ENCODE measurements at places on chromosomes 5 and 9.

- DNase-seq, result no peak
These were observed 291.6 kb downstream of the TLE1 start for GRCh38 chr9:81397481-81398381.

DNA sequence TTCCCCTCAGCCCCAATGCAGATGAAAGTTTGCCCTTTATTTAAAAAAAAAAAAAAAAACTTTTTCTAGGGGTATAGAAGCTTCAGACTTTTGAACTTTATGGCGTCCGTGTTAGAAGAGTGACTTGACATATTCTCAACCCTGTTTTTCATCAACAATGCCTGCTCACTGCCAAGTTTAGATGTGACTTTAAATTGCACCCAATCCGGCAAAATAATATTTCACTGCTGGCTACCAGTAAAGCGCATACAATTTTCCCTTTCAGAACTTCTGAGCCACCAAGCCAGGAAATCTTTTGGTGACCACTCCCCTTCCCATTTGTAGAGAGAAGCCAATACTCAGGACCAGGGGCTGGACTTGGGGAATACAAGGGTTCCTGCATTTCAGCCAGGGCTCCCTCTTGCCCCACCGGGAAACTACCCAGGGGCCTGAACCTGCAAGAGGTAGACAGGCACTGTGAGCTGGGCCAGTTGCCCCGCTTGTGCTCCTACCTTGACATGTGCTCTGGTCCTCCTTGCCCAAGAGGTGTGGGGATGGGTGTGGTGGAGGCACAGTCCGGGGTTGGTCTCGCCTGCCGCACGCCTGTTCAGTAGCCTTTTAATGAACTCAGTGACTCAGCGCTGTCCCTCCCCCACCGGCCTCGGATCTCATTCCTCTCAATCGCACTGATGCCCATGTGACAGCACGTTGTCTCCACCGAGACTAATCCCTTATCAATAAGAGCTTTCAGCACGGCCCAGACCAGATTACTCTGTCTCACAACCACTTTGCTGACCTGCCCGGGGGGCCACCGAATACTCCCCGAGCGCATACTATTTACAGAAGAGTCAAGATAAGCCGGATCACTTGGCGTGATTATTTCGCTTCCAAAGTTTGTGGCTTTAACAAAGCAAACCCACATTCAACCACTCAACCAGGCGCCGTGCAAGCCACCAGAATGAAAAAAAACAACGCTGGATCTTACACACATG, 226.4 kb downstream of the DCP2 start:
- DNase-seq, result no peak

DNA sequence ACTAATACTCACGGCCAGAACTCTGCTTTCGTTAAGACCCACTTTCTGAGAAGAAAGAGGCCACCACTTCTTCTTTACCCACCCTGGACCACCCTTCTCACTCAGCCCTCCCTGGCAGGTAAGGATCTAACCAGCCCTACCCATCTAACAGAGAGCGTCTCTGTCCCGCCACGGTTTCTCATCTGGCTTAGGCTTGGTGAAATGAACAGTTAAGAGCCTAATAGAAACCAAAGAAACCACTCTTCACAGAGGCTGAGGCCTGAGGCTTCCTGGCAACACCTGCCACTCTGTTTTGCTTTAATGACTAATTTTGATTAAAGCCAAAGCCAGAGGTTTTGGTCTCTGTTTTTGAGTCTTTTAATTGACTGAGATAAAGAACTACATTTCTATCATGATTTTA, 354.1 kb upstream of the SLC30A5 start:
- DNase-seq, result no peak

GRCh38 chr9:99011161-99011709, 67.5 kb downstream of the COL15A1 start:
- DNase-seq, result peak; percentile 5

DNA sequence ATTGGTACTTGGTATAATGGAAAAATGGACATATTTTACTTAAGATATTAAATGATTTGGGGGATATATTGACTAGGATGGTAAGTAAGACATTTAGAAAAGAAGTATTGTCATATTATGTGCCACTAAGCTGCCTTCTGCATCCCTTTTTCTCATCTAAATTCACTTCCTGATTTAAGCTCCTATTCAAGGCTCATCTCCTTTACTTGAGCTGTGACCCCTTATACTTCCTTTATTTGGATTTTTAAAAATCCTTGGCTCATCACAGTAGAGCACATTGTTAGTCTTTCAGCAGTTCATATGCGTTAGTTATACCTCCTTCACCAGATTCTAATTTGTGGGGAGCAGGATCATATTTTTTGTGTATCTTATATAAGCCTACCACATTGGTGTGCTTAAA, 6.6 kb downstream of the COMMD10 start:
- DNase-seq, result no peak

DNA sequence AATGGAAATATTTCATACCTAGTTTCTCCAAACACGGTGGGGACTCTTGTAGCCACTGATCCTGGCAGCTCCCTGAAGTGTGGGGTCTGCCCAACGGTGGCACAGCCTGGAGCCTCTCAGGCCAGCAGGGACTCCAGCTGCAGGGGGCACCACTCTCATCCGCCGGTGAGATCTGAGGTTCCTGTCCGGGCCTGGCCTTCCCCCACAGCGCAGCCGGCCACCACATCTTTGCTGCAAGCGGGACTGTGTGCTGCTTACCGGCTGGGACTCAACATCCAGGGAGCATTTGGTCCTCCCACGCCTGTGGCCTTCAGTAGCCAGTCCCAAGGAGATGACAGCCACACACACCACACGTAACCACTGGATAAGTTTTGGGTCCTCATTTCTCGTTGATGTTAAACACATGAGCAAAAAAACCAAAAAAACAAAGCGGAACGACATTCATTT, 7.7 kb upstream of the NKX2-5 start:
- DNase-seq, result no peak

- DNase-seq, result no peak
These were observed 25.2 kb downstream of the SHC3 start for GRCh38 chr9:89153232-89154017.

DNA sequence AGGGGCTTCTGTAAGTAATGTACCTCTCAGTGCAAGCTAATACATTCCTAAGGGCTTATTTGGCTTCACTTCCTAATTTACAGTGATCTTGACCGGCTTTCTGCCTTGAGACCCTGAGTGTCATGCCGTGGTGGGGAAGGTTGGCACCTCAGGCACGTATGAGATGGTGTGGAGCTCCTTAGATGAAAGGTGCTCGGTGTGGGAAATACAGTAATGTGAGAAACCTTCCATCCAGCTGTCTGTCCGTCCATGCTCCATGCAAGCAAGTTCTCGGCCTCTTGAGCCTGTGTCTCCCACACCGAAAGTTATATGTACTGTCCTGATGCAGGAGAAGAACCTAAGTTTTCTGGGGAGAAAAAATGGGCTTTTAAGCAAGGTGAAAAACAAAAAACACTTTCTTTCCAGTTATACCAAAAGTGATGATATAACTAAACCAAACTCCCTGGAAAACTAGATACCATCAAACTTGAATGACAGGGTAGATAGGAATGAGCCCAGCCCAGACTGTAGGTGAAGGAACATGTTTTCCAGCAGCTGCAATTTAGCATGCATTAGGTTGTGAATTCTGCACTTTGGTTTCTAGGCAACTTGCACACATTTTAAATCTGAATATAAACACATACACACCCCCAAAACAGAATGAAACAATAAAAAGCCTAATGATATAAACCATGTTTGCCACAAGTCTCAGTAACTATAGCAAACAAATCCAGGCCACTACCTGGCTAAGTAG, 279.6 kb downstream of the FANCC start:
- no peak for DNase-seq

GRCh38 chr9:94065535-94065961, 18.7 kb upstream of the PTPDC1 start:
- DNase-seq, result peak; percentile 67

- no peak for DNase-seq
These were observed 64.5 kb downstream of the LNPEP start for GRCh38 chr5:97000391-97000790.

DNA sequence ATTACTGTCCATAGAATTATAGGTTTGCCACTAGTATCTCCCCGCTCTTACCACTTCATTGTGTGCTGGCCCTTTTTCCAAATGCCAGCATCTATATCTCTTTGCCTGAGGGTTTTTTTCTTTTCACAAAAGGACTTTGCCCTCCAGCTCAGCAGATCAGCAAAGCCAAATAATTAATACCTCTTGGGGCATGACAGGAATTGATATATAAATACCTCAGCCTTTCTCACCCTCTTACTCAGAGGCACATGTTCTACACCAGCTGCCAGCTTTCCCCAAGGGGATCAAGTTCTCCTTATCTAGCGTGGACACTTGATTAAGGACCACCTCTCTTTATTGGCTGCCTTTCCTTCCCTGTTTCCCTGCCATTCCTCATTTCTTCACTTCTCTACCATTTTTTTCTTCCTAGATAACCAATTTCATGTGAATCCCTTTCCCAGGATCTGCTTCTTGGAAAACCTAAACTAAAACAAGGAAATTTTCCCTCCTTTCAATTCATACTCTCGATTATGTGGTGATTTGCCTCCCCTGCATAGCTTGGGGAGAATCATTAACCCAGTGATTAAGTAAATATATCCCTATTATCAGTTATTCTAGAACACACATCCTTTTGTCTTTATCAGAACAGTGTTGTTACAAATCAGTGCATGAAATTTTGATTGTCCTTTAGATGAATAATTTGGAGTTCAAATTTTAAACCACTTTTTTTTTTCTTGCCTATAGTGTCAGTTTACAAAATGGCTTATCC, 6.9 kb upstream of the NUDT12 start:
- DNase-seq, result no peak

- DNase-seq, result no peak
These were observed 61.3 kb downstream of the S1PR3 start for GRCh38 chr9:89052470-89053097.

GRCh38 chr9:81417299-81417675, 272.1 kb downstream of the TLE1 start:
- no peak for DNase-seq

Data from SK-N-MC (cell line).